Activated CD4-positive, alpha-beta T cell treated with anti-CD3 and anti-CD28 coated beads, Interleukin-2, amount 50 U/mL, for 48 hours (primary cell): ENCODE measurements at places on chromosomes 16 and 17.
A peak's percentile ranks its signal among the peaks of the same experiment; 100 is the strongest.

- DNase-seq: no peak
These were observed 36.9 kb upstream of the TANGO6 start for GRCh38 chr16:68806422-68806821.

DNA sequence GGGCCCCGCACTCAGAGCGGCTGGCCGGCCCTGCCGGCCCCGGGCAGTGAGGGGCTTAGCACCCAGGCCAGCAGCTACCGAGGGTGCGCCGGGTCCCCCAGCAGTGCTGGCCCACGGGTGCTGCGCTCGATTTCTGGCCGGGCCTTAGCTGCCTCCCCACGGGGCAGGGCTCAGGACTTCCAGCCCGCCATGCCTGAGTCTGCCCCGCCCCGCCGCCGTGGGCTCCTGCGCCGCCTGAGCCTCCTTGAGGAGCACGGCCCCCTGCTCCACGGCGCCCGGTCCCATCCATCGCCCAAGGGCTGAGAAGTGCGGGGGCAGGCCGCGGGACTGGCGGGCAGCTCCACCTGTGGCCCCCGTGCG is 67.9 kb upstream of the AMZ2 start:
- no peak for DNase-seq

DNA sequence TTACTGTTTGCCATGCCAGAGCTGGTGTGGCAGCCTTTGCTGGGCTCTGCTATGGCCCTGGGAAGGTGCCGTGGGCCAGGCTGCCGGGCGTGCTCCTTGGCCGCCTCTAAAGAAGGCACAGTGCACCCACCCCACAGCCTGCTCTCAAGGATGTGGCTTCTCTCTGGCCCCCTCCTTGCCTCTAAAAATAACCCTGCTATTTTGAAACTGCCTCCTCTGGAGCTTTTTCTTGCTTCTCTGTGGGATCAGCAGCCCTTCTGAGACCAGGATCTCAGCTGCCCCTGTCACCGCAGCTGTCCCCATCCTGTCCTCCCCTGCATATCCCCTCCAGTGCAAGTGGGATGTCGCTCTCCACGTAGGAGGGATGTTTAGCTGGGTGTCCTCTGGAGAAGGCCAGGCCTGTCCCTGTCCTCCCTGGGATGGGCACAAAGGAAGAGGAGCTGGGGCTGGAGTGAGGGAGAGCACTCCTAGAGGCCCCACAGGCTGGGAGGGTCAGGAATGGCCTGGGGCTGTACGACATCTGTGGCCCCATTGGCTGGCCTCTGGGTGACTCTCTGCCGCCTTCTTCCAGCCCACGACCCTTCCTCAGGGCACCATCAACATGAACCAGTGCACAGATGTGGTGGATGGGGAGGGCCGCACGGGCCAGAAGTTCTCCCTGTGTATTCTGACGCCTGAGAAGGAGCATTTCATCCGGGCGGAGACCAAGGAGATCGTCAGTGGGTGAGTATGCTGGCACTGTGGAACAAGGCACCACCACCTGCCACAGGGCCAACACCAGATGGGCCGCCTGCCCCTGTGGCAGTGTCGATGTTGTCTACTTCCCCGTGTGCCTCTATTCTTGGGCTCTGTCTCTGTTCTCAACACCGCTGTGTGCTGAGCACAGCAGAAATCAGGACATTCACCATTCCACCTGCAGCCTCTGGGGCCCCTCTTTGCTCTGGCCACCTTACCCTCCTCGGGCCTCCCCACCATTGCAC is 79.7 kb downstream of the PLD6 start:
- DNase-seq: no peak

DNA sequence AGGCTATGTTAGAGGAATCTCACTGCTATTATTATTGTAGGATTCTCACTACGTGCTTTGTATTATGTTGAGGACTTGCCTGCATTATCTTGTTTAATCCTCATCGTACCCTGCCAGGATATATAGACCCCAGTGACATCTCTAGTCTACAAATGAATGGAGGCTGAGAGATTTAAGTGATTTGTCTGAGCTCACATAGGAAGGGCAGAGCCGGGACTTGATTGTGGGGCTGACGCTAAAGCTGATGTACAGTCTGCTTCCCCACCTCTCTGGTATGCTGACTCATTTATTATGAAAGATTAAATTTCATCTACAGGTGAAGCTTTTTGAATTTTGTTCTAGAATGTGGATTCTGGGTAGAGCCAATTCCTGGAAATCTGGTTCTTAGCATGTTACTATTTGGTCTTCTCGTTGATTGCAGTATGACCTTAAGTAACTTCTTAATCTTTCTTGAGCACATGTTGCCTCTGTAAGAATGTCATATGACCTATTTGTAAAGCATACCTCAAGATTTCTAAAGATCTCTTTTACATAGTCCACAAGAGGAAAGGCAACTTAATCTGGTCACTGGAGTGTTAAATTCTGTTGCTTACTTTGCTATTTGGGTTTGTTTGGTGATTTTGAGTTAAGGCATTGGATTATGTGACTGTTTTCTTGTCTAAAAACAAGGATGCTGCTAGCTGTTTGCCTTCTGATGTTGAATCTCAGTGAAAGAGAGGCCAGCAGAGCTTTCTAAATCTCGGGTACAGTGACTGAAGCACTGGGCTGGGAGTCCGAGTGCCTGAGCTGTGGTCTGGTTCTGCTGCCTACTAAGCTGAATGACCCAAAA is 12.4 kb downstream of the METTL9 start:
- no peak for DNase-seq

DNA sequence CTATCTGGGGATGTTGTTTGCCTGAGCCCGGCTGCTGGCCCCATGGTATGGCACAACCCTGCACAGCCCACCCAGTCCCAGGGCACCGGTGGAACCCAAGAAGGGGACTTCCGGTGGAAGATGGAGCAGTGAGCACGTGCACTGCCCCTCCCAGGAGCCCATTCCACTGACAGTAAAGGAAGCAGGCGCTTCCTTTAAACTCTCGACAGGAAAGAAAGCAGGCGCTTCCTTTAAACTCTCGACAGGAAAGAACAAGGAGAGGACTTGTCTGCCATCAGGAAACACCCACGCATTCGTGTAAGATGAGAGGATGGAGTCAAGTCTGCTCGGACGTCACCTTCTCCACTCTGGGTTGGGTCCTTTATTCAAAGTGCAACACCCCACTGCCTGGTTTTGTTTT is 53.7 kb downstream of the IL21R start:
- DNase-seq: peak; percentile 42

- no peak for DNase-seq
These were observed 322.5 kb downstream of the C16orf95 start for GRCh38 chr16:86994651-86995171.

- DNase-seq: peak; percentile 72
These were observed 243.2 kb upstream of the GSE1 start for GRCh38 chr16:85369741-85370528.

DNA sequence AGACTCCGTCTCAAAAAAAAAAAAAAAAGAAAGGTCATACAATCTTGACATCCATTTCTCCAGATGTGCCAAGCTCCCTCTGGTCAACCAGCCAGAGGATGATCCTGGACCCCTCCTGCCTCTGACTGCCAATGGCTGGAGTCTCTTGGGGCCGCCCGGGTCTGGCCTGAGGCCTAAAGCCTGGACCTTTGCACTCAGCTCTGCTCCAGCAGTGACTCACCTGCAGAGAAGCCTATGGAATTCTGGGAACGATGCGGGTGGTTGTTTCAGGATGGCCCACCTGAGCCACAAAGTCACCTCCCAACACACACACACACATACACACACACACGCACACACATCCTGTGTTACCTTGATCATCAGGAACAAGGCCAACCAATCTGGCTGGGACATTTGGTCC is 64.0 kb upstream of the DNAH17 start:
- no peak for DNase-seq

DNA sequence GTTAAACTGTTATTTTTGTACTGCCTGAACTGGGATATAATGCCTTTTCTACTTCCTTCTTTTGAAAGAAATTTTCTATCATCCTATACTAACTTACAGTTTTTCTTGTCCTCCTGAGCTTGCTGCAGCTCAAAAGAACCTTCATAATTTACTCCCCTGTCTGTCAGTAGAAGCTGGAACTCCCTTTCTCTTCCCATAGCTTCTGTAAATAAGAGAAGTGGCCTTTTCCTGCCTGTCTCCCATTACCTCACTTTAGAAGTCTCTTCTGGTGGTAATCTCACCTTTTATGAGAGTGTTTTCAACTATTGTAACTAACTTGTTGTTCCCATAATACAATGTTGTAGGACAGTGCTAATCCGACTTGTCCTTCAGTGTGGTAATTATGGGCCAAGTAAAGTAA is 246.7 kb upstream of the TBX2 start:
- no peak for DNase-seq

DNA sequence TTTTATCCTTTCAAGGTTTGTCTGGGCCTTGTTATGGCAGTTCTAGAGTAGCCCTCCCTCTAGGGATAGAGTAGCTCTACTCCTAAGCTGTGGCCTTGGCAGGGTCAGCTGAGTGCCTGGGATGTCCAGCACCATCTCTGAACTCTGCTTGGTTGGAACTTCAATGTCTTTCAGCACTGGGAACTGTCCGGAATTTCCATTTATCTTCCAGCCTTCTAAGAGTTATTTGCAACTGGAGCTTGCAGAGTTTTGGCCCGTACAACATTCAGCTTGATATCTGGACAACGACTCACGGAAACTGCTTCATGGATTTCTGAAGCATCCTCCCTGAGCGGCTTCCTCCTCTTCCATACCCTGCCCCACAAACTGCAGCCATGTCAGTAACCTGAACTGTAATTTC is 22.9 kb downstream of the MMD start:
- DNase-seq: no peak

DNA sequence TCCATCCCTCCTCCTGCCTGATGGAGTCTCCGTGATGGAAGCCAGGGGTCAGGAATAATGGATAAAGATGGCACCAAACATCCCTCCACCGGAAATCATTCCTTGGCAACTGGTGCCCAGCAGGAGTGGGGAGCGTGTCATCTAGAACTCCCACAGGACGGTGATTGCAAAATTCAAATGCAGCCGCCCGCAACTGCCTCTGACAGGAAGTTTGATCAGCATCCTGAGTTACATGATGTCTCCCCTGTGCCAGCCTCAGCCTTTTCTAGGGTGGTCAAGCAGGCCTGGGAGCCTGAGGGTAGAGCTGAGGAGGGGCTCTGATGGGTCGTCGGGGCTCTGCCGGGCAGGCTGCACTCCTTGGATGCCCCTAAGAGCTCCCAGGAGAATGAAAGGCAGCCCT is 52.8 kb downstream of the GSG1L start:
- DNase-seq: no peak

- DNase-seq: no peak
These were observed 387 bp upstream of the SLC38A8 start for GRCh38 chr16:84042879-84043485.

DNA sequence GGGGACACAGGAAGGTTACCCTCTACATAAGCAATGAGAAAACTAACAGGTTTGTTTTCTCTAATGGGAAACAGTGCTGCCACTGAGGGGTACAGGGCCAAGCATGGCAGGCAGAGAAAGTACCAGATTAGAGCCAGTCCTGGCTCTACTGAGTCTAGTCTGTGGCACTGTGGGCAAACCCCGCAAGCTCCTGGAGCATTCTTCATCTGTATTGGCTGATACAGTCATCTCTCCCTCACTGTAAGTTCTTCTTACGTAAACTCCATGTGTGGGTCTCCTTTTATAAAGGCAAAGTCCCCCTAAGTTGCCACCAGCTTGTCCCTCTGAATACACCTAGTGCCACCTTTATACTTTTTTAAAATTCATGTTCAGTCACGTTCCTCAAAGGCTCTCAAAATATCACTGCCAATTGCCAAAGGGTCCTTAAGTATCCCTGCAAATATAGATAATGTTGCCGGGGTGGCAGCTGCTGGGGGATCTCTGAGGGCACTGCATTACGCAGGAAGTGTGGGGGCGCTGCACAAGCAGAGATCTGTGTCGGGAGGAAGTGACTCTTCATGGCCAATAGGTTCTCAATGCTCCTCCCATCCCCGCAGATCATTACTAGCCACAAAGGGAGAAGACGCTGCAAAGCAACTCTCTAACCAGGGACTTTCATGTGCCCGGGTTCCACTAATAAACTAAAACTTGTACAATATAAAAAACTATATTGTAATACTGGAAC is 18.8 kb downstream of the XPO6 start:
- DNase-seq: peak; percentile 70

- DNase-seq: no peak
These were observed 718 bp downstream of the NDUFAB1 start for GRCh38 chr16:23595246-23595950.

DNA sequence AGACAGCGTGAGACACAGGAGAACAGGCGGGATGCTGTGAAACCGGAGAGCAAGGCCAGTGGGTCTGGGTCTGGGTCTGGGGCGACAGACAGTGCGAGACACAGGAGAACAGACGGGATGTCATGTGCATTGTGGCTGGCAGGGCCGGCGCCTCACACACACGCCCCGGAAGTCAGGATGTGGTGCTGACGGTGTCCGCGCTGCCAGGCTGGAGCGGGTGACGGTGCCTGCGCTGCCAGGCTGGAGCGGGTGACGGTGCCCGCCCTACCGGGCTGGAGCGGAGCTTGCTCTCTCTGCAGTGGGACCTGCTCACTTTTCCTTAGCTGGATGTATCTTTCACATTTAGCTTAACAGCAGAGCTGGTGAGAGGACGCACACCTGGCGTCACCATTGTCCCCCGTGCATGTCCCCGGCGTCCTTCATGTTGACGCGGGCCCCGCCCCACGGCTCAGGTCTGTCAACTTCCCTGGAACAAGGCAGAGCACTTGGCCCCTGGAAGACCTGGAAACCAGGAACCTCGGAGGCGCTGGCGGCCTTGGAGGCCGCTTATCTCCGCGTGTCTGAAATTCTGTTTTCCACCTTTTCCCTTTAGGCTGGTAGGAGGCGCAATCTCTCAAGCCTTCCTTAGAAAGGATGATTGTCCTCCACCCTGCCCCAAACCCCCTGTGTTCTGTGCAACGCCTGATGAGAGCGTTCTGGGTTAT is 43.0 kb upstream of the ZNF750 start:
- peak; percentile 74 for DNase-seq

- no peak for DNase-seq
These were observed 75.1 kb upstream of the CA10 start for GRCh38 chr17:52233632-52234031.

- no peak for DNase-seq
These were observed 1084.9 kb upstream of the RBFOX1 start for GRCh38 chr16:6247775-6248174.

GRCh38 chr17:34389126-34389750 is 26.2 kb upstream of the CCL1 start:
- DNase-seq: no peak

DNA sequence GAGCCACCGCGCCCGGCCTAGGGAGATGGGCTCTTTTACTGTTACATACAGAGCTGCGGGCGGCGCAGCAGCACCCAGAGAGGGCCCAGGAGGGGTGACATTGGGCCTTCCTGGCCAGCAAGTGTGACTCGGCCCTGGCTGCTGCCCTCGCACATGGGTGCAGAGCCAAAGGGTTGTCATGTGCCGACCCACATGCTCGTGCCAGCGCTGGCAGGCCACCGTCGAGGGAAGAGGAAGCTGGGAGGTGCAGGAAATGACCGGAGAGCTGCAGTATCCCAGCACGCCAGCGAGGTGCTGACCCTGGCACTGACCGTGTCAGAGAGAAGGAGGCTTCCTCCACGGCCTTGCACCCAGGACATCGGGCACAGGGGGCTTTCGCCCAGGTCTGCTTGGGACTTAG is 8.0 kb downstream of the ENDOV start:
- no peak for DNase-seq

- no peak for DNase-seq
These were observed 84.0 kb upstream of the DNAH17 start for GRCh38 chr17:78661093-78661770.
